ENCODE measurements at places on chromosomes 4 and X. TPM values are rescaled to one million over a fixed set of nuclear protein-coding genes. Genes with fewer than 3 reads are reported as not detected.

Gene MED12
- 5.2 TPM for polyA plus RNA-seq

Gene SHISA3
- 20.3 TPM for polyA plus RNA-seq

Gene SSX4B
- not detected for polyA plus RNA-seq

Gene FRMD7
- 2.5 TPM for polyA plus RNA-seq

DNA sequence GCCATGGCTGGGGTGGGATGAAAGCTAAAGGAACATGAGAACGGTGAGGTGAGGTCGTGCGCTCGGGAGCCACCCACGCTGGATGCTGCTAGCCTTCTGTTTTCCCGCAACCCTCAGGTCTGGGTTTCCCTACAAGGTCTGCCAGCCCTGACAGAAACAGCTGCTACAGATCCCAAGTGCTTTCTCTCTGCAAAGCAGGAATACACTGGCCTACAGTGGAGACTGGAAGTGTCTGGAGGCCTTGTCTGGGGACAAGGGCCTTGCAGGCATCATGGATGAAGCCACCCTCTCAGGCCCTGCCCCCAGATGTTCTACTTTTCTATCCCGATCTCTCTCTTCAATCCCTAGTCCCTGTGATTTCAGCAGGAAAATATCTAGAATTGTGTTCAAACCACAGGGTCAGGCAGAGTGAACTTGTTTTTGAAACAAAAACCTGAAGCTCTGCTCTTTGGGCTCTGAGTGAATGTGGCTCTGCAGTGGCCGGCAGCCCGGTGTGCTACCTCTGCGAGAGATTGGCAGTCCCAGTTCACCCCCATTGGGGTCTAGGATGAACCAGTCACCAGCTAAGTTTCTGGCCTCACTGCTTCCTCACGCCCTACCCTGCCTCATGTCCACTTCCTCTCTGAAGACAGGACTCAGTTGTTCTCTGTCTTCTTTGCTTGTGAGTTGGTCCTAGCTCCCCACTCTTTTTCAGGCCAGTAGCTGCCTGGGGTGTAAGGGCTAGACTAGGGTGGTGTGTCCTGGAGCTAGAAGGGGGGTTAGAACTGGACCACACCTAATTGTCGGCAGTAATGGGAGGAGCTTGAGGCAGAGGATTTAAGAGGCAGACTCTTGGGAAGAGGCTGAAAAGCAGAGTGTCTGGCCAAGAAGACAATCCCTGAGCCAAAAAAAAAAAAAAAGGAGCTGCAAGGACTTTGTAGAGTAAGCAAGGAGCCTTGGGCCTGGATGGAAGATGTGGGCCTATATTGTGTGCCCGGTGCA is 89.6 kb downstream of the RTL5 start:
- no peak overlapping the region for H3K27ac ChIP-seq
- no peaks in the 10 kb centered on the region for H3K27me3 ChIP-seq
- H3K4me1 ChIP-seq, result no peaks in the 10 kb centered on the region
- DNase-seq, result peak; percentile 75
- no peak overlapping the region for H3K4me3 ChIP-seq
- no peaks in the 10 kb centered on the region for H3K36me3 ChIP-seq

Gene SGMS2
- polyA plus RNA-seq, result 5.3 TPM

Gene P2RY4
- polyA plus RNA-seq, result not detected

Gene ADGRG4
- polyA plus RNA-seq, result not detected

GRCh38 chr4:6229671-6230501 is 29.5 kb upstream of the JAKMIP1 start:
- no peaks in the 10 kb centered on the region for H3K36me3 ChIP-seq
- no peak for DNase-seq
- no peaks in the 10 kb centered on the region for H3K4me1 ChIP-seq
- H3K27me3 ChIP-seq, result no peaks in the 10 kb centered on the region
- no peak overlapping the region for H3K4me3 ChIP-seq
- H3K27ac ChIP-seq, result no peak overlapping the region

Gene BEX3
- polyA plus RNA-seq, result 458 TPM

- H3K4me1 ChIP-seq, result no peaks in the 10 kb centered on the region
- DNase-seq, result peak; percentile 14
- H3K27ac ChIP-seq, result no peak overlapping the region
- no peaks in the 10 kb centered on the region for H3K36me3 ChIP-seq
- no peaks in the 10 kb centered on the region for H3K27me3 ChIP-seq
These were observed 133.2 kb upstream of the ADAMTS3 start for GRCh38 chr4:72701987-72702819.

Gene TMEM144
- 3.3 TPM for polyA plus RNA-seq

Gene SFRP2
- polyA plus RNA-seq, result not detected

Data from kidney (tissue), 22 donors.